ENCODE measurements at places on chromosomes 5 and 9. TPM values are rescaled to one million over a fixed set of nuclear protein-coding genes. Genes with fewer than 3 reads are reported as not detected.

TMC1 gene
- 0.16 TPM for polyA plus RNA-seq

PCDHGC5 gene
- polyA plus RNA-seq, result 0.39 TPM

- H3K4me3 ChIP-seq, result no peak overlapping the region
- no peak for DNase-seq
- no peak overlapping the region for H3K27ac ChIP-seq
- H3K36me3 ChIP-seq, result no peaks in the 10 kb centered on the region
- H3K27me3 ChIP-seq, result peaks cover 10% of the 10 kb centered on the region
- H3K4me1 ChIP-seq, result no peaks in the 10 kb centered on the region
Measured at GRCh38 chr5:171706736-171707441, 78.7 kb upstream of the SMIM23 start.

DNA sequence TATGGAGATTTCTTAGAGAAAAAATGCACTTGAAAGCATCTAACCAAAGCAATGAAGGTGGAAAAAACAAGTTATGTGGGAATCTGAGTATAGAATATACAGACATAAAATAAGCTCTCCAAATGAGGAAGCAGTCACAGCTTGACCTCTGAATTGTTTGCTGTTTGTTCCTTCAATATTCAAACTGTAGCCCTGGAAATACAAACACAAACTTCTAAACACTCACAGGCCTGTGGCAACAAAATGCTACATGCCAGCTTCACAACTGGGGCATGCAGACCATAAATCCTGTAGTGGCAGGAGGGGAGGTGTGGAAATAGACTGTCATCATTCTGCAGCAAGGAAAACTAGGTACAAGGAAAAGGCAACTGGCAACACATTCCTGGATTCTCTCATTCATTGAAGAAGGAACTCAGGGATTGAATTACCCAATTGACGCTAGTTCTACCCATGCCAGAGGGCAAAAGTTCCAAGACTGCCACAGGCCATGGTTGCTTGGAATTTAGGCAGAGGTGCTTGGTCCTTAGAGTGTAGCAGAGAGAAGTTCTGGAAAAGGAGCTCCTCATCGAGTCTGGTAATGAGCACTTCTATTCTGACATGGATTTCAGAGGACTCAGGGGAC lies 349.6 kb downstream of the PDE4D start:
- H3K27ac ChIP-seq, result no peak overlapping the region
- no peak overlapping the region for H3K4me3 ChIP-seq
- peaks cover 7% of the 10 kb centered on the region for H3K4me1 ChIP-seq
- no peaks in the 10 kb centered on the region for H3K36me3 ChIP-seq

DNA sequence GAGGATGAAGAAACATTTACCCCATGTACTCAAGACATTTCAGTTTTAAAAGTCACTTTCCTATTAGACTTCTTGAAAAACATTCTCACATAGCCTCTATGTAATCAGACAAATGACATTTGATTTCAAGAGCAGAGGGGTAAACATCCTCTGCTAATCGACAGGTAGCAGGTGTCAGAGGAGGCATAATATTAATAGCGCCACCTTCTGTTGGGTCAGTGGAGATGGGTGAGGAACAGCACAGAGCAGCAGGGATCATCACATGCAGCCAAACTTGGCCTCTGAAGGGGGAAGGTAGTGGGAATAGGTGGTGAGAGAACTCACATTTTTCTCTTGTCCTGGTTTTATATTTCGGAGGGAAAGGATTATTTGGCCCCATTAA lies 3.3 kb upstream of the LSM11 start:
- H3K27me3 ChIP-seq, result no peaks in the 10 kb centered on the region
- DNase-seq, result peak; percentile 14
- H3K4me3 ChIP-seq, result no peak overlapping the region
- H3K36me3 ChIP-seq, result peaks cover 23% of the 10 kb centered on the region
- H3K27ac ChIP-seq, result no peak overlapping the region

GRCh38 chr5:59593439-59594007 lies 300.0 kb downstream of the PDE4D start:
- no peak overlapping the region for H3K4me3 ChIP-seq
- H3K27ac ChIP-seq, result no peak overlapping the region
- H3K4me1 ChIP-seq, result peaks cover 14% of the 10 kb centered on the region
- DNase-seq, result no peak

DNA sequence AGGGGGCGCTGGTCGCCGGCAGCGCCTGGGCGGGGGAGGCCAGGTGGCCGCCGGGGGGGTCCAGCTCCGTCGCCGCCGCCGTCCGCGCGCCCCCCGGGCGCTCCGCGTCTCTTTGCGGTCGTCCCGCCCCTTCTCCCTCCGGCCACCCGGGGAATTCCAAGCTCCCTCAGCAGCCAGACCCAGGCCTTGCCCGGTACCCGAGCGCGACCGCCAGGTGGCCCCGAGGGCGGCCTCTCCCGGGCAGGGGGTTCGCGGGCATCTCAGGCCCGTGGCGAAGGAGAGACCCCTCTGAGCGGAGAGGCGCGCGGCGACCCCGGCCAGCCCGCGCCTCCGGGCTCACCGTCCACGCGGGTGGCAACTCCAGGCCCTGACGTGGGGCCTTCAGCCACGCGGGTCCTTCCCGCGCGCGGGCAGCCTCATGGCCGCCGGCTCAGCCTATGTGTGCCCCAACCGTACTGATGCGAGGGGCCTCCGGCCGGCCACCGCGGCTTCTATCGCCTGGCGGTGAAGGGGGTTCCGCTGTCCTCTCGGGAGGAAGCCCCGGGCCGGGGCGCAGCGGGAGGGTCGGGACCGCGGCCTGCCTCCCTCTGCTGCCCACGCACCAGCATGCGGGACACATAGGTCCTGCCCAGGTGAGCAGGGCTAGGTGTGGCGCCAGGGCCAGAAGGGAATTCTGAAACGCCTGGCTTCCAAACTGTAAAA lies 529 bp upstream of the NRARP start:
- peaks cover 62% of the 10 kb centered on the region for H3K4me1 ChIP-seq
- peaks cover 11% of the 10 kb centered on the region for H3K27me3 ChIP-seq
- peak overlapping the region; percentile 97 for H3K27ac ChIP-seq
- peaks cover 14% of the 10 kb centered on the region for H3K36me3 ChIP-seq
- no peak for DNase-seq
- H3K4me3 ChIP-seq, result peak overlapping the region; percentile 47
